OCI-LY7 (cell line): ENCODE measurements at places on chromosomes 3 and 15.

DNA sequence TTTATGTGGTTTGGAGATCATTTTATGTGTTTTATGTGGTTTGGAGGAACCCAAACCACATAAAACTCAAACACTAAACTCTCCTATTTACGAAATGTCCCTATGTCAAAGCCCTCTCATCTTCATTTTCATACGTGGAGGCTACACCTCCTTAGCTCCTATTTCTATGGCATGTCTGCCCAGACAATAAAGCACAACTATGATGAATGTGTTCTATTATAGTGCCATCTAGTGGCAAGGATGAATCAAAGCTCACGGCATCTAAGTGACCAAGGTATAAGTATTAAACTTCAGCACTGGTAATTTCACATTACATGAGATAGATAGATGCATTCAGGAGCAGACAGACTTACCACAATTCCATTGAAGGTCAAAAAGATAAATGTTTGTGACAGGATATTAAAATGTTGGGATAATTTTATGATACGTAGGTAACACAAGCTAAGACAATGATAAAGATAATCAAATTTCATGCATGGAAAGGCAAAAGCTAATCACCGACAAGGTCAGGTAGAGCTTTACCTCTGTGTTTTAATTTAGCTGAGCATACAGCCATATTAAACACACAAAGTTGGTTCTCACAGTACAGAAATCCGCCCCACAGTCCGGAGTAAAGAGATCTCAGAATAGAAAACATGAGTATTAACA lies 130.6 kb upstream of the FHIT start:
- DNase-seq: peak; percentile 59

DNA sequence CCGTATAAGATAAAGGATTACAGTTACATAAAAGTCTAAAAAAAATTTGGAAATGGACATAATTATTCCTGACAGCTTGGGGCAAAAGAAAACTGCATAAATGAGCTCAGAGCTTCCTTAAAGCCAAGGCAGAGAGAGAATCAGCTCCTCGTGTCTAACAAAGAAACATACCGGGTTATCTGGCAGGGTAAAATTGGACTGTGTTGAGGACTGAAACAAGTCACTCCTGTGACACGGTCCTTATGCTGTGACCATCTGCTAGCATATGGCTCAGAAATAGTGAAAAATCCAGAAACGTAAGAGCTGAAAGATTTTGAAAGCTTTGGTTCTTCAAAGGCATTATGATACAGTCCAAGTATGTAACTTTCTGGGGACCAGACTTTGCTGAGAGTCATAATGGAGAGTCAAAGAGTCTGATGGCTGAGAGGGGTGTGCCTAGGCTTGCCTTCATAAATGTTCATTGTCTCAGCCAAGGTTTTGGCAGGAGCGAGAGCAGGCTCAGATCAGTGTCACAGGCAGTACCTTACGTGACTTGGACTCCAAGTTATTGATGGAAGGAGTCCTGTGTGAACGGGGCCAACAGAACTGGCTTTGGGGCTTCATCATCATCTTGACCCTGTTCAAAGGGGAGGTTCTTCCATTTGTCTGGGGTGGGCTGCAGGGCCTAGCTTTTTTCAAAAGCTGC lies 12.5 kb downstream of the MAP6D1 start:
- no peak for DNase-seq

GRCh38 chr15:24878153-24878552 lies 76.6 kb upstream of the SNRPN start:
- DNase-seq: no peak

- DNase-seq: no peak
Measured at GRCh38 chr3:24604215-24604614, 109.6 kb upstream of the THRB start.

GRCh38 chr3:110391640-110392395 lies 679.8 kb upstream of the NECTIN3 start:
- DNase-seq: no peak

- DNase-seq: no peak
Measured at GRCh38 chr3:126155819-126156218, 24.6 kb downstream of the ALDH1L1 start.

DNA sequence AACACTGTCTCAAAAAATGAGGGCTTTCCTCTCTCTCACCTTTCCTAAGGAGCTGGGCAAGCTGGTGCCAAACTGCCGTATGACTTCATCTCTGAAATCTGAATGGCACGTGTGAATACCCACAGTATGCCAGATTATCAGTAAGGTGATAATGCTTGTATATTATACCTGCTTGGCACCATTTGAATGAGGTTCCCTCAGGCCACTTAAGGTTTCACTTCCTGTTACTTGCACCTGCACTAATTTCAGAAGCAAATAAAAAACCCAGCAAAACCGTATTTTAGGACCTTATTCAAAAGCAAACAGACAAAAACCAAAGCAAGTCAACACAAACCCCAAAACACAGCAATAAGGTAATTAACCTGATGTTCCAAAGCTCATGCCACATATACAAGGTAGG lies 19.7 kb downstream of the FOXP1 start:
- DNase-seq: peak; percentile 94

DNA sequence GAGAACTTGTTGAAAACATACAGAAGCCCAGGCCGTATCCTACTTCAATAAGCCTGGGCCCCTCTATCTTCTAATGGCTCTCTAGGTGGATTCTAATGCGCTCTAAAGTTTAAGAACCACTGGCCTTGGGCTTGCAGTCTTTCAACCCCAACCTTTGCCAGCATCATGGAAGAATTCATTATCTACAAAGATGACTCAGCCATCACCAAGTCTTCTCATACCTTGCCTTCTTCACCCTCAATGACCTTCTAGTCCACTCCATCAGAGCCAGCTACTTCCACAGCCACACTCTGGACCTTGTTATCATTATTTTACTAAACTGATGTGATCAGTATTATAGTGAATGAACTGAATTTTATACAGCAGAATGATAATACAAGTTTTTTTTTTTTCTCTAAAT lies 16.9 kb upstream of the TIPARP start:
- no peak for DNase-seq

DNA sequence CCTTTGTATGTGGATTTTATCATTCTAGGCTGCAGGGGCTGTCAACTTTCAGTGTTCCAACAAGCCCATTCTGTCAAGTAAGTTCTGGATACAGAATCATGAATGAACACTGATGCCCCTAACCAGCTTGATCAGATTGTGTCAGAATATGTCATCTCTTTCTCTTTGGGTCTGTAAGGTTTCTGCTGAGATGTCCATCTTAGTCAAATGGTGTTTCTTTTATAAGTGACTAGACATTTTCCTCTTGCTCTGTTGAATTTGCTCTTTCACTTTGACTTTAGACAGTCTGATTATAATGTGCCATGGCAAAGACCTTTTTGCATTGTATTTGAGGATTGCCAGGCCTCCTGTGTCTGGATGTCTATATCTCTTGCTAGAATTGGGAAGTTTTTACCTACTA lies 660.9 kb upstream of the CBLB start:
- DNase-seq: no peak

- DNase-seq: no peak
Measured at GRCh38 chr3:9013782-9014563, 50.7 kb upstream of the RAD18 start.

DNA sequence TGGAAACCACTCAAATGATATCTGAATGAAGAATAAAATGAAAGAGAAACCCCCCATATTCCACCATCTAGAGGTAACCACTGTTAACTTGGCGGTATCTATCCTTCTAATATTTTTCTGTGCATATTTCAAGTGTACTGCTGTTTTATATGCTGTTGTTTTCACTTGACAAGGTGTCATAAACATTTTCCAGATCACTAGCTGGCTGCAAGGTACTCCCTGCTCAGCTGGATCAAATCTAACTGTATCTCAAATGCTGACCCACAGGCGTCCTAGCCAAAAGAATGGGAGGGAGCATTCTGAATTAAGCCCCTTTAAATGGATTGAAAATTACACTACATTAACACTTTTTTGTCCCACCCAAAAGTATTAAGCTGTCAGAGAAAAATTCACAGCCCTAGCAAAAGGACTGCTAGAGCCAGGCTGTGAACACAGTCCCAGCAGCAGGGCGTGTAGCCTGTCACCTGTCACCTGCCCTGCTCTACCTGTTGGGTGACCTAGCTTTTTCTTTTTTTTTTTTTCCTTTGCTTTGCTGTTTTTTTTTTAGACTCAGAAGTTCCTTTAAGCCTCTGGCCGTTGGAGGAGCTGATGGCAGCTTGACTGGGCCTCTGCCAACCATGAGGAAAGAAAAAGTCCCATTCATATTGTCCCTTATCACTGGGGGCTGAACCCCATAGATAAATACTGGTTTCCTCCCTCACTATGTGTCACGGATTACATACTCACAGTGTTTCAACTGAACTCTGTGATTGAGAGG lies 93.7 kb upstream of the TSC22D2 start:
- DNase-seq: no peak

GRCh38 chr15:42523331-42523730 lies 25.3 kb downstream of the LRRC57 start:
- no peak for DNase-seq

DNA sequence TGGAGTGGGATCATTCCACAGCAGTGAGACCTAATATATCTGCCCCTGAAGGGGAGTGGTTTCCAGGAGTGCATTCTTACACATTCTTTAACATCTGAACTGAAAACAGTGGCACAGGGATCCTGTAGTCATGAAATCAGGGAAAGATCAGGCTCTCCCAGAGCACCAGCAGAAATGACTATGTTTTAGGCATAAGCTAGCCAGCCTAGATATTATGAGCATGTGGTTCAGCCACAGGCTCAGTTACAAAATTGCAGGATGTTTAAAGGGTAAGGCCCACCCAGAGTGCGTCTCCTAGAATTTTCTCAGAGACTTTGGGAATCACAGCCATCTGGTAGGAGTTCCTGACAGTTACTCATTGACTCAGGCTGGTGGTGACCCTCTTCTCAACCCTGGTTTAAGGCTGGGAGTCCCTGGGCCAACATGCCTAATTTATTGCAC lies 20.9 kb downstream of the FSTL1 start:
- no peak for DNase-seq

GRCh38 chr15:42058791-42059190 lies 35.6 kb downstream of the PLA2G4D start:
- no peak for DNase-seq

- no peak for DNase-seq
Measured at GRCh38 chr3:166731701-166732100, 648.4 kb downstream of the ZBBX start.

GRCh38 chr3:51622868-51623267 lies 48.2 kb upstream of the TEX264 start:
- DNase-seq: no peak

DNA sequence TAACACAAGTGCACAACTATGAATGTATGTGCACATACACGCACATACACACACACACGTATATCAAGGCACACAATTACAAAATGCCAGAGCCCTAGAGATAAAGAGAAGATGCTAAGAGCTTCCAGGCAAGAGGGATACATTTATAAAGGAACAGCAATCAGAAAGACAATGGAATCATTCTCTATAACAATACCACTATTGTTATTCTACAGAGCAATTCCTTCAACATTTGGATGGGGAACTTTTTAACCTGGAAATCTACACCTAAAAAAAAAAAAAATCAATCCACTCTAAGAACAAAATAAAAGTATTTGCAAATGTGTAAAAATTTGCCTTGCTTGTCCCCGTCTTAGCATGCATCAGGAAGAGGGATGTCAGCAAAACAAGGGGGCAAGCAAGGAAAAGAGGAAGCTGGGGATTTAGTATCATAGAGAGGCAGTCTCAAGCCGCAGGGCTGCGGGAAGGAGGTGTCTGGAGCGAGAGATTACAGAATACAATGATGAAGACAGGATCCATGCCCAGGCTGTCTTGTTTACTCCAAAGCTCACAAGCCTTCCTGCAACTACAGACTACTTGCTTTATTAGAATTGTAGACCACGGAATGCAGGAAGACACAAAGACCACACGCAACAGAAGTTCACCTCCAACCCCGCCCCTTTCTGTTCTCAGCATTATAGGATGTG lies 220.2 kb downstream of the NTRK3 start:
- DNase-seq: no peak

- no peak for DNase-seq
Measured at GRCh38 chr3:159852821-159853505, 135.7 kb upstream of the IL12A start.

DNA sequence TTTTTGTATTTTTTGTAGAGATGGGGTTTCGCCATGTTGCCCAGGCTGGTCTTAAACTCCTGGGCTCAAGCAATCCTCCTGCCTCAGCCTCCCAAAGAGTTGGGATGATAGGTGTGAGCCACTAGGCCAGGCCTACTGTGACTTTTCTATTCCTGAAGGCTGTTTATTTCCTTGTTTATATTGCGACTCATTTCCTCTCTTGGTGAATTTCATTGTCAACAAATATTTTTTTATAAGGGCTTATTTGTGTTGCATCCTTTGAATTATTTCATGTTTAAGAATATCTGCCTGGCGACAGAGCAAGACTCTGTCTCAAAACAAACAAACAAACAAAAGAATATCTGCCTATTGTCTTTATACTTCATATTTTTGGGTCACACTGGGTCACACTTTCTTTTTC lies 29.4 kb upstream of the MCCC1 start:
- DNase-seq: no peak

GRCh38 chr3:184525337-184526087 lies 36.1 kb upstream of the EPHB3 start:
- DNase-seq: no peak

- DNase-seq: no peak
Measured at GRCh38 chr3:127784865-127785710, 37.2 kb downstream of the MGLL start.

DNA sequence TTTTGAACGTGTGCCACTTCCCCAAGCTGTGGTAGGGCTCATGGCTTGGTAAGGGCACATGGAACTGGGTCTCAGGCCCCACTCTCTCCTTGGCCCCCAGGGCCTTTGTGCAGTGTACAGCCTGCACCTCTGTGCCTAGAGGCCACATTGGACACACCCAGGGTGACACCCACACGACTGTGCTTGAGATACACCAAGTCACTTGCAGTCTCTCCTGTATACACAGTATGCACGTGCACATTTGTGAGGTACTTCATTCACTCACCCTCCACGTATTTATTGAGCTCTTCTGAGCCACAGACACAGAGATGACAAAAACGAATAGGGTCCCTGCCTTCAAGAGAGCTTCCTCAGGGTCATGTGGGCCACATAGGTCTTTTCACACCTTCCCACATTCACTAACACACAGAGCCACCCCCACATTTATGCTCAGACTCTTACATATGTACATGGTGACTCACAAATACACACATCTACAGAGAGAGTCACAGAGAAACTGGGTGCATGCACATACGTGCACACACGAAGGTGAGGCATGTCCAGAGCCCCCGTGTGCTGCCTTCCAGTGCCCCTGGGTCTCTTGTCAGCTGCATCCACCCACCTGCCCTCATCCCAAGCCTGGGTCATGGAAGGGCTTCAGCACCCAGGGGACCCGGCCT lies 9.8 kb upstream of the TMEM115 start:
- no peak for DNase-seq

- DNase-seq: no peak
Measured at GRCh38 chr3:38154033-38154494, 11.3 kb upstream of the OXSR1 start.

DNA sequence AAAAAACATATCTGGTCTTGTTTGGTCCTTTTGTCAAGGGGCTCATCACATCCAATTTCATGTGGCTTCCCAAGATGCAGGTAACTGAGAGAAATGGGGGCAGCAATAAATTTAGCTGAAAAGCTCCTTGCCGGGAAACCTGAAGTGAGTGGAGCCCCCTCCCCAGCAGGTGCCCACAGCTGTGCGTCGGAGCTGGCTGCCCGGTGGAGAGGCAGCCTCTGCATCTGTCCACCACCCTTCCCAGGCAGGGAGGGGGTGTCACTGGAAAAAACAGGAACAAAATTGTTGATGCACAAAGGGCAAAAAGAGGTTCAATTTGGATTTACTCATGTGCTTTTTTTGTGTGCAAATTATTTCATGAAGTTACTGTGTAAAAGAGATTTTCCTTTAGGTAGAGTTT lies 249.4 kb upstream of the LYSMD4 start:
- DNase-seq: no peak

GRCh38 chr3:151206201-151206600 lies 3.2 kb upstream of the GPR171 start:
- no peak for DNase-seq
